ENCODE measurements at places on chromosomes 3 and 15.

DNA sequence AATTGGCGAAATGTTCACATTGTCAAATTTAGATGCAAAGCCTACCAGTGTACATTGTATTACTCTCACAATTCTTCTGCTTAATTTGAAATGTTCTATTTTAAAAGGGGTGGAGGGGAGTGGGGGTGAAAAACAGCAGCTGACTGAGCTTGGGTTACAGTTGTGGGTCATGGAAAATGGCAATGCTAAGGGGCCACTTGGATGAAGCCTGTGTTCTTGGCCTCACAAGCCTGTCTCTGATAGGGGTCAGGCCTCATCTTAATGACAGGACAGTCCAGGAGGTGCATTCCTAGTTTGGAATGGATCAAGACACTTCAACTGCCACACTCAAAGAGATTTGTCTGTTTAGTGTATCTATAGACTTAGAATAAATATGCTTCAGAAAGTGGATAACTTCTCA, 158.2 kb downstream of the TNIK start:
- DNase-seq: no peak

GRCh38 chr15:56950979-56951378, 32.5 kb downstream of the TCF12 start:
- DNase-seq: no peak

DNA sequence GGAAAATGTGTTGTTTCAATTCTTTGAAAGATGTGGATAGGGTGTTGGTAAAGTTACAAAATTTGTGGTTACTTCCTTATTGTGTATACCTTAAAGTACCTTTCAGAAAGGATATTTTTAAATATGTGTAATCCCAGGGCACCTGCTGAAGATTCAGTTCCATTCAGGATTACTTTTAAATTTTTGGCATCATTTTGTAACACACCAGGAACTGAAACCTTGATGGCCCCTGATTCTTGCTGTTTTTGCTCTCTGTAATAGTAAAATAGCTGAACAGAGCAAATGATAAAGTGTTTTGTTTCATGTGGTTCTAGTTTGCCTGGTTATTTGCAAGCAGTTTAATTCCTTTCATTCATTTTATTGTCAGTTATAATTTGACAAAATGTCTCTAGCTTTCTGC, 160.9 kb downstream of the KLHL25 start:
- DNase-seq: no peak

- peak; percentile 85 for DNase-seq
Observed at GRCh38 chr3:68706096-68706495, 226.3 kb downstream of the TAFA4 start.

GRCh38 chr3:33046521-33046920, 50.4 kb downstream of the GLB1 start:
- no peak for DNase-seq

DNA sequence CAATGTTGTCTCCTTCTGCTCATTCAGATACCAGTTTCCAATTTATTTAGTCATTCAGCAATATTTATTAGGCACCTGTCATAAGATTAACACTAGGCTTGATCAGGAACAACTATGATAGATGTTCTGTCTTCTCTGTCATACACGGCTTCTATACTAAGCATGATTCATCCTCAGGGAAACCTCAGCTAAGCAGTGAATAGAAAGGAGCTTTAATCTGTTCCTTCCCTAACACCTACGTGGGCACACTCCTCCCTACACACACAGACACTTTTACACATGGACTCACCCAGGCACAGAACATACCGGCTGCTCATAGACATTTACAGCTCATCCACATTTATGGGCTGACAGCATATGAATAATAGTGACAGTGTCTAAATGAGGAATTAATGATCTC, 136.9 kb downstream of the LEKR1 start:
- DNase-seq: no peak

GRCh38 chr3:15367059-15367458, 34.7 kb upstream of the SH3BP5 start:
- no peak for DNase-seq

DNA sequence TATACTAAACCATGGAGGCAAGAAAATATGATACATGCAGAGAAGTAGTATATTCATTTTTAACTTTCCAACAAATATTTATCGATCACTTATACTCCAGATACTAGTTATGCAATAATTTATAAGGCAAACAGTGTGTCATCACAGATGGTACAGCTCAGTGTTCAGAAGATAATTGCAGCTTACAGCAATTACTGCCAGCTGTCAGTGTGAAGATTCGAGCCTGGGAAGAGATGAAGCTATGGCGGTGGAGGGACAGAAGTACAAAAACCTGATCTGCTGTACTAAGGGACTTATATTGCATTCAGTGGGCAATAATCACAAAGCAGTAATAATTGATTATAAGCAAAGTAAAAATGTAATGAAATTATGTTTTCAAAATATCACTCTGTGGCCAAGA, 170.6 kb upstream of the EPHA3 start:
- DNase-seq: no peak

GRCh38 chr15:88476635-88477060, 9.1 kb downstream of the MRPS11 start:
- DNase-seq: no peak

DNA sequence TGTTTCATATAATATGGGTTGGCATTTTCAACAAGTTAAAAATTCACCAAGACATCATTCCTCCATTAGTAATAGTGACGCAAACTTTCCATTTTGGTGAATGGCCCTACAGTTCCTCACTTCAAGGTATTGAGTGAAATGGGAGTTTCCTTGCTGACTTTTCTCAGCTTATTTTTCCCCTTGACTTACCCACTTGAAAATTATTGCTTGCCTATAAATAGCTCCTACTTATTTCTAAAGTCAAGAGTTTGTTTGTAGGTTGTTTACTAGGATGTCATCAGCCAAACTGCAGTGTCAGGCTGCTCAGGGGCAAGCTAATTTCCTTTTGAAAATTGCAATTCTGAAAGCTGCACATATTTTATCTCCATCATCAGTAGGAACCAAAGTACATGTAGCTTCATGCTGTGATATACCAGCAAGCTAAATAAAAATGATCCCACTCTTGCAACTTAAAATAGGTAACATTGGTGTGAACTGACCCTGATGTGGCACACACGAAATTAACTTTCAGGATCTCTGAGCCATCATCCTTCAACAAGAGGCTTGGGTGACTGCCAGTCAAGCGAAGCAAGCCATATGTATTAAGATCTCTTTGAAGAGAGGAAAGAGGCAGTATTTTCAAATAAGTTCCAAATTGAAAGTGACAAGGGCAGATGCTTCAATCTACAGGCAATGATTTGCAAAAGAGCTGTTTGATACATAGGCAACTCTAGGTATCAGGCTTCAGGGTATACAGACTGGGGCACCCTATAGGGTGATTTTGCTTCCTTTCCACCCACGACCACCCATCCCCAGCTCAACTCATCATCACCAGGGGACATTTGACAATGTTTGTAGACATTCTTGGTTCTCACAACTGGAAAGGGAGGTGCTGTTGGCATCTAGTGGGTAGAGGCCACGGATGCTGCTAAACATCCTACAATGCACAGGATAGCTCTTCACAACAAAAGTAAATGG, 66.8 kb upstream of the RASGRP1 start:
- no peak for DNase-seq

- no peak for DNase-seq
Observed at GRCh38 chr3:59809016-59809415, 759.2 kb upstream of the CFAP20DC start.

DNA sequence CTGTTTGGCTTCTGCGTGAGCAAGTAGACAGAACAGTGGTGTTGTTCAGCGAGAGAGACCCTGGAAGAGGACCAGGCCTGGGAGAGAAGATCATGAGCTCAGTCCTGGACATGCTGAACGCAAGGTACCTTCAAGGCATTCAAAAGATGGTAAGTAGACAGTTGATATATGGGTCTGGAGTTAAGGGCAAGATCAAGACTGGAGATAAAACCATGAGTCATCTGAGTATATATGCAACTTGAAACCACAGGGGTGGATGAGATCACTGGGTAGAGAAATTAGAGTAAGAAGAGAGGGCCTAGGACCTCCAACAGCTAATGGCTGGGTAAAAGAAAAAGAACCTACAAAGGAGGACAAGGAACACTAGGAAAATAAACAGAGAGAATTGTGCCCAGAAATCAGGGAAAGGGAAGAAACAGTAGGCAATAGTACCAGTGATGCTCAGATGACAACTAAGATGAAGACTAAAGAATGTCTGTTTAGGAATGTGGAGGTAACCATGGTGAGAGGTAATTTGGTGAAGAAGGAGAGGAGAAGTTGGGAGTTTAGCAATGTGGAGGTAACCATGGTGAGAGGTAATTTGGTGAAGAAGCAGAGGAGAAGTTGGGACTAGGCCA, 343.2 kb upstream of the ADAMTS9 start:
- no peak for DNase-seq

DNA sequence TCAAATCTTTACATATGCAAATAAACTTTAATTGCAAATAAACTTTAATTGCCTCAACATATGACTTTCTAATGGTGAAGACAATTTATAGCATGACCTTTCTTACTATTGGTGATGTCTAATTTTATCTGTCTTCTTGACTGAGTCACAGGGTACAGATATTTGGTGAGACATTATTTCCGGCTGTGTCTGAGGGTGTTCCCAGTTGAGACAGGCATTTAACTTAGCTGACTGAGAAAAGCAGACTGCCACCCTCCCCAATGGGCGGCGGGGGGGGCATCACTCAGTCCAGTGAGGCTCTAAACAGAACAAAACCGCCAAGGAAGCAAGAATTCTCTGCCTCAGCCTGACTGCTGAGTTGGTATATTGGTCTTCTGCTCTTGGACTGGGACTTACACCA, 160.0 kb downstream of the TBL1XR1 start:
- no peak for DNase-seq

- DNase-seq: no peak
Observed at GRCh38 chr3:189954733-189955665, 165.7 kb downstream of the P3H2 start.

DNA sequence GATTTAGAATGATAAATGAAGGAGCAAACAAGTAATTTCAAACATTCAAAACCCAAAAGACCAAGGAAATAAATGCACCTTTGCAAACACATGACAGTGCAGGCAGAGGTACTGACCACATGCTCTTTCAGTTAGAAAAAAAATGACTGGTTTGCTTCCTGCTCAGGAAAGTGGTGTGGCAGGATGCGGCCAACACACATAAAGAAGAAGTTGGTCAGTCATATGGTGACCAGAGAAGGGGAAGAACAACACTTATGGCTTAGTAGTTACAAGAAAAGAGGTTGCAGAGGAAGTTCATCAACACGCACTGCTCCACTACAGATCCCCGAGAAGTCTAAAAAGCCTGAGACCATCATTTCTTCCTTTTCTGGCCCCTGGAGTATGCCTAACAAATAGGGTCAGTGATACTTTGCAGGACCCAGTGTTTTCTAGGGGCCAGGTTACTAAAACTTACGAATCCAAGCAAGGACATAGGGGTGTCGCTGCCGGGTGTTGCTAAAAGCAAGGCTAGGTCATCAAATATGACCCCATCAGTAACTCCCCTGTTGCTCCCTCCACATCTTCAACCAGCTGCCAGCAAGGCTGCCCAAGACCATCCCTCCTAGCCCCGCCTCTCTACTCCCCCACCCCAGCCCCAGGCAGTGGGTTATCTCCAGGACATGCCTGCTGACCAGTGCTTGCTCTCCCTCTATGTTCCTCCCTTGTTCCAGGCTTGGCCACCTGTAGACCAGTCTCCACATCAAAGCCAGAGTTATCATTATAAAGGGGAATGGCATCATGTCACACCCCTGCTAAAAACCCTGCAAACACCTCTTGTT, 11.2 kb downstream of the ATP8B4 start:
- peak; percentile 30 for DNase-seq

DNA sequence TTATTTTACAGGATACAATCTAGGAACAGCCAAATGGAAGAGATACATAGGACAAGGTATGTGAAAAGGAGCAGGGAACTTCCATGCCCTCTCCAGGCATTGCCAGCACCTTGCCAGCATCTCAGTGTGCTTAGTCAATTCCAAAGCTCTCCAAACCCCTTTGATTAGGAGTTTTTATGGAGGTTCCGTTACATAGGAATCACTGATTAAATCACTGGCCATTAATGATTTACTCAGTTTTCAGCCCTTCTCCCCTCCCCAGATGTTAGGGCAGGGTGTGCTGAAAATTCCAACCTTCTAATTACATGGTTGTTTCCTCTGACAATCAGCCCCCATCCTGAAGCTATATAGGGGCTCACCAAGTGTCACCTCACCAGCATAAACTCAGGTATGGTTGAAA, 11.5 kb downstream of the MYLK start:
- DNase-seq: no peak

- DNase-seq: no peak
Observed at GRCh38 chr3:129004639-129005295, 3.7 kb downstream of the EFCC1 start.

DNA sequence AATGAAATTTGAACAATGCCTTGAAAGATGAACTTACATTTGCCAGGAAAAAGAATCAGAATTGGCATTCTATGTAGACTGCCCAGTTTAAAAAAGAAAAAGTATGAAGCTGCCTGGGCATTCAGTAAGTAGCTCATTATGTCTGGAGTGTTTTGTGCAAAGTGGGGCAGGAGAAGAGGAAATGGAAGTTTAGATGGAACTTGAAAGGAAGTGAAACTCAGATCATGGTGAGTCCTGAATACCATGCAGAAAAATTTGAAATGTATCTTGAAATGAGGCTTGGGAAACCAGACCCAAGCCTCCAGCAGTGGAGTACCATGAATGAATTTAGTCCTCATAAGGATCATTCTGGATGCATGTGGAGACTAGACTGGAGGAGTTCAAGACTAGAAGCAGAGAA, 4.8 kb upstream of the MORC1 start:
- no peak for DNase-seq

- no peak for DNase-seq
Observed at GRCh38 chr3:151459358-151459757, 1.5 kb downstream of the IGSF10 start.

- DNase-seq: no peak
Observed at GRCh38 chr3:157271283-157271882, 111.4 kb upstream of the CCNL1 start.

DNA sequence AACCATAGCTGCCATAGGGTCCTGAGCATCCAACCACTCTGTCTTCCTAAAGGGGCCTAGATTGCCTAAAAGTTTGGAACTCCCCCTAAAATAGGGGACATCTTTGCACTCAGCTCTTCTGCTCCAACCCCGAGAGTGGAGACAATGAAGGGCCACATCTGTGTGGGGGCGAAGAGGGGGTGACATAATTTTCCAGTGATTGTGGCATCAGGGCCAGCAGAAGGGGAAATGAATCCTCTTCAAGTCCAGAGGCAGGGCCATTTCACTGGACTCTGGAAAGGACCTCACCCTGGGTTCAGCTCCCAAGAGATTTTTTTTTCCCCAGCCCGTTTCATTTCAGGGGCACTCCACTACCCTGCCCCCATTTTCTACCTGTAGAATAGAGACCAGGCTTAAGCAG, 4.6 kb upstream of the ANKRD63 start:
- DNase-seq: no peak

DNA sequence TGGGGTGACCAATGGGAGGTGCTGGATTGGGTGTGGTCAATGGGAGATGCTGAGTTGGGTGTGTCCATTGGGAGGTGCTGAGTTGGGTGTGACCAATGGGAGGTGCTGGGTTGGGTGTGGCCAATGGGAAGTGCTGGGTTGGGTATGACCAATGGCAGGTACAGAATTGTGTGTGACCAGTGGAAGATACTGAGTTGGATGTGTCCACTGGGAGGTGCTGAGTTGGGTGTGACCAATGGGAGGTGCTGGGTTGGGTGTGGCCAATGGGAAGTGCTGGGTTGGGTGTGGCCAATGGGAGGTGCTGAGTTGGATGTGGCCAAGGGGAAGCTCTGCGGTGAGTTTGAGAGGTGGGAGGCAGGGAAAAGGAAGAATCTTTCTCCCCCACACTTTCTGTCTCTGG, 250.0 kb upstream of the PROK2 start:
- no peak for DNase-seq
